ENCODE measurements at places on chromosomes 7 and 10.

GRCh38 chr10:44947371-44948152 is 12.0 kb upstream of the RASSF4 start:
- no peak for DNase-seq

DNA sequence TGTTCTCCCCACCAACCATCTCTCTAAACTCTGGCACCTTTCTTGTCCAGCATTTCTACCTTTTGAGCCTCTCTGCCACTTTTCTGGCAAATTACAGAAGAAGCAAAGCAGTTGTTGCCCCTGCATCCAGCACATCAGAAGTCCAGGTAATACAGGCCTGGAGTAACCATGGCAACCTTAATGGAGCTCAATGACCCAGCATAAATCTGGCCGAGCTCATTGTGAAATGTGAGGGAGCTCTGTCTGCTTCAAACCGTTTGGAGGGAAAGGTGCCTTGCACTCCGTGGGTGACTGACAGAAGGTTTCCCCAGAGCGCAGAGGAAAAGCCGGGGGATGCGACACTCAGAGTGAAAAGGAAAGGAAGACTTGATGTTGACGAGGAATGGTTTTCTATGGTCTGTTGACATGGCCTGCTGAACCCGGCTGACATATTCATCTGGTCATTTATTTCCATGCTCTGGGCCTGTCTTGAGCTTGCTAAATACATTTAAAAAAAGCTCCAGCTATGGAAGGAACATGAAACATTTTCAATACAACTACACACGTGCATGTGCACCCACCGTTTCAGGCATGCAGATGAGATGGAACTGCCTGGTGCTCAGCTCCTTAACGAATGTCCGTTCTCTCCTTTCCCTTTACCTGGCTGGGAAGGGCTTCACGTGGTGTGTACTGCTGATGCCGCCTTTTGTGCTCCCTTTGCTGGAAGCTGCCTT is 74.9 kb downstream of the ADRA2A start:
- DNase-seq, result no peak

DNA sequence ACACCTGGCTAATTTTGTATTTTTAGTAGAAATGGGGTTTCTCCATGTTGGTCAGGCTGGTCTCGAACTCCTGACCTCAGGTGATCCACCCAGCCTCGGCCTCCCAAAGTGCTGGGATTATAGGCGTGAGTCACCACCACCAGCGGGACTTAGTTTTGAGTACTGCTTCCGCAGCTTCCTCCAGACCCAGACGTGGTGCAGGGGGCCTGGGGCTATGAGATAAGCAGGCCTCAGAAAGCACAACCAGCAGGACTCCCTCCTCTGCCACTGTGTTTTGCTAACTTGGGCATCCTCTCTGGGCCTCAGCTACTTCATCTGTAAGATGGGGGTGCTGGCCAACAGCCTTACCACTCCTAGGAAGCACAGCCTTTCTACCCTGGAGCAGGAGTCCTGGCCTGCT is 37.8 kb downstream of the GOLGA7B start:
- no peak for DNase-seq

DNA sequence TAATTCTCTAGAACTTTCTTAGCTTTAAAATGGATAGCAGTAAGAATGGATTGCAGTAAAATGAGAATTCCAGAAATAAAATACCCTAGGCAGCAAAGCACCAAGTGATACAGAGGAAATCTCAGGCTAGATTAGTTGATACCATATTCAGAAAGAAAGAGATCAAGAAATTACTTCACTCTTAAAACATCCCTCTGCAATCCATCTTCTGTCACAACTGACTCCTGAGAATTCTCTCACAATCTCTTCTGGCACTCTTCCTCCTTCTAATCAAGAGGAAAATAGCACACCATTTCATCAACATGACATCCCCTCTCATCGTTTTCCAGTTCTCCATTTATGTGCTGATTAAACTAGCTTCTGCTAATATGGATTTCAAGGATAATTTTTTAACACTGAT is 42.2 kb upstream of the LAMB1 start:
- DNase-seq, result no peak

- DNase-seq, result no peak
These were observed 109.2 kb downstream of the ATE1 start for GRCh38 chr10:121818599-121818998.

DNA sequence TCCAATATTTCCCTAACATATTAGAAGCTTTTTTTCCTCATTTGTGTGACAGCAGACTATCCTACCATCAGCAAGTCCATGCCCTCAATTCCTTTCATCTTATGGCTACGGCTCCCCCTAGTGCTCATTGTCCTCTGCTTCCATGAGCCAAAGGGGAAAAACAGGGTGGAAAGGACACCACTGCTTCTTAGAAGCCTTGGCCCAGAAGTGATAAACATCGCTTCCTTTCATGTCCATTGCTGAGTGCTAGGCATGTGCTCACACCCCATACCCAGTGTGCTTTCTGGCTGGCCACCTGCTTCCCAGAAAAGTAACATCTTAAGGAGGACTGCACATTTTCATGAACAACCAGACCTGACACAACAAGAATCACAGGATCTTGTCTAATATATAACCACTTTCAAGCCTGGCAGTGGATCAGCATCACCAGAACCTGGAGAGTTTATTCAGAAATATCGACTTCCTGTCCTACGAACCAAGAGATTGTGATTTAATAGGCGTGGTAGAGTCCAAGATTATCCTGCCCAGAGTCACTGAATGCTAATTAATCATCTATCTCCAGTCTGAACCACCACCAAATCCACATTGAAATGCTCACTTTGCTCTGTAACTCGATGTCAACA is 650.5 kb upstream of the SORCS1 start:
- DNase-seq, result no peak

DNA sequence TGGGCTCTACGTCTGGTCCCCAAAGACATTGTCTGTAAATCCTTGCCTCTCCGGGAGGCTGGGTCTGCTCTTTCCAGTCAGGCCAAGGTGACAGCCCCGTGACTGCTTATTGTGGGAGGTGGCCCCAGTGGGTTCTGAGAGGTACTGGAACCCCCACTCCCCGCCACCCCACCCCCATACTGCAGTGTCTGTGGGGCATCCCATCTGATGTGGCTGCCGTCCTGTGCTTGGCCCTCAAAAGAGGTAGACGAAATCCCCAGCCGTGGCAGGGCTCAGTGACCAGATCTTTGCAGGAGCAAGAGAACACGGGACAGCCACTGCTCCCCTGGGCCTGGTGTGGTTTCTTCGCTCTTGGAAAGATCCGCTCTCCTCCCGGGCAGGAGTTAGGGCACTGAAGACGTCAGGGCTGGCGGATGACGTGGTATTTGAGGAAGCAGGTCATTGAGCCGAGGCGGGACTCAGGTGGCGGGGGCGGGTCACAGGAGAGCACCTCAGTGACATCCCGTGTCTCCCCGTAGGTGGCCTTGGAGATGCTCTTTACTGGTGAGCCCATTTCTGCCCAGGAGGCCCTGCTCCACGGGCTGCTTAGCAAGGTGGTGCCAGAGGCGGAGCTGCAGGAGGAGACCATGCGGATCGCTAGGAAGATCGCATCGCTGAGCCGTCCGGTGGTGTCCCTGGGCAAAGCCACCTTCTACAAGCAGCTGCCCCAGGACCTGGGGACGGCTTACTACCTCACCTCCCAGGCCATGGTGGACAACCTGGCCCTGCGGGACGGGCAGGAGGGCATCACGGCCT is 20.7 kb downstream of the ECHDC3 start:
- no peak for DNase-seq

DNA sequence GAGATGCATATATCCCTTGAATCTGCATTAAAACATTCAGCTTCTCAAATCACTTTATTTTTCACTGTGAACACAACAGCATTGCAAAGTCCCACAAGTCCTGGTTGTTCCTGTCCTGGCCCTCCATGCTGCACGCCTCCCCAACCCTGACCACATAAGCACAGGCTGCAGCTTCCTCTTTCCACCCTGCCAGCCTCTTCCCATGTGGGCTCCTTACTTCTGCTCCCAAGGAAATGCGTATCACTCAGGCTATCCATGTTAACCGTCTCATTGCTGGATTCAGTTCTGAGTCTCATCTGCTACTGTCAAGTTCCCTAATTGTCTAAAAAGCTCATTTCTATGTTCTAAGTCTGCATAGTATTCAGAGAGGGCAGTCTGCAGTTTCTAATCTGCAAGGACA is 89.7 kb upstream of the ZPBP start:
- no peak for DNase-seq

GRCh38 chr10:65500716-65501115 is 1425.1 kb upstream of the LRRTM3 start:
- DNase-seq, result no peak

- no peak for DNase-seq
These were observed 304.5 kb upstream of the FZD8 start for GRCh38 chr10:35946556-35946955.

- no peak for DNase-seq
These were observed 334.1 kb upstream of the TPK1 start for GRCh38 chr7:145169908-145170307.

DNA sequence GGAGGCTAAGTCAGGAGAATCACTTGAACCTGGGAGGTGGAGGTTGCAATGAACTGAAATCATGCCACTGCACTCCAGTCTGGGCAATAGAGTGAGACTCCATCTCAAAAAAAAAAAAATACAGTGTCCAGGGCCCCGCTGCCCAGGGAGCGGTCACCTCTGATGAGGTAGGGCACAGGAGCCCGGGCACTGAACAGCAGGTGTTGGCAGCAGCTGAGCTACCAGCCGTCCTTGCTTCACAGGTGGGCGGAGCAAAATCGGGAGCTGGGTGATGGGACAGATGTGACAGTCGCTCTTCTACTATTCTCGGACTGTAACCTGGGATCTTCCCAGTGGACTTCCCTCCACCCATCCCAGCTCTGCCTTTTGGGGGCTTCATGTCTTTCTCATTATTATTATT is 49.4 kb downstream of the GTF2IRD1 start:
- DNase-seq, result no peak

DNA sequence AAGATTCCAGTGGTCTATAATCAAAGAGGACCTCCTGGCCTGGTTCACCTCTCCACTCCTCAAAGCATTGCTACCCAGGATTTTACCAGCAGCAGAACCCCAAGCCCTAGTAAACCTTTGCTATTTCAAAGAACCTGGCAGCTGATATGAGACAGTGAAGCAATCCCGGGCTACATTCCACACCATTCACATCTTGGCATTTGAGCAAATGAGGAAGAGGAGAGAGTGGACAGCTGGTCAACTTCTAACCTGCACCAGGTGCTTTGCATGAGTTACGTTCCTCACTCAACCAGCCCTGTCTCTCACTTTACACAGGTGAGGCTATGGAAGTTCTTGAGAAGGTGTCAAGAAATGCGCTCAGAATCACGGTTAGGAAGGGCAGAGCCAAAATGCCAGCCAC is 1.1 kb downstream of the CCDC3 start:
- DNase-seq, result no peak

GRCh38 chr10:89669985-89670384 is 24.9 kb upstream of the PANK1 start:
- DNase-seq, result no peak

- DNase-seq, result no peak
These were observed 150.2 kb downstream of the NSUN6 start for GRCh38 chr10:18501198-18501597.

- no peak for DNase-seq
These were observed 8.8 kb upstream of the CALD1 start for GRCh38 chr7:134770676-134771075.

GRCh38 chr7:118219157-118219512 is 5.4 kb upstream of the ANKRD7 start:
- DNase-seq, result no peak

DNA sequence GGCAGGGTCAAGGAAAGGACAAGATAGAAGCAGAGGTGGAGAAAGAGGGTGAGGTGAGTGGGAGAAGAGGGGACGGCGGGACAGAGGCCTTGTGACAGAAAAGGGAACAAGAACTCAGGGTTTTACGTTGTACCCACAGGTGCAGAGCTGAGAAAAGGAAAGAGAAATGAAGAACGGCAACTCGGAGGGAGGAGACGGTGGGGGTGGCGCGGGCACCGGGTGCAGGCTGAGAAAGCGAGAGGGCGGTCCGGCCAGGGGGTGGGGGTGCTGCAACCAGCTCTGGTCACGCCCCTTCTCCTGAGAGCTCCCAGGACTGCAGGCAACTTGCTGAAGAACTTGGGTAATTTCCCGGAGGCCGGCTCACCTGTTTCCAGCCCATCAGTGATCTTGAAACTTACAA is 65.3 kb downstream of the CARD11 start:
- no peak for DNase-seq

- no peak for DNase-seq
These were observed 24.7 kb upstream of the DPYSL4 start for GRCh38 chr10:132162021-132162531.

GRCh38 chr10:107546284-107546683 is 381.8 kb upstream of the SORCS1 start:
- no peak for DNase-seq

- no peak for DNase-seq
These were observed 145.1 kb downstream of the PLXNA4 start for GRCh38 chr7:132430861-132431822.

- no peak for DNase-seq
These were observed 54.6 kb upstream of the PLXNA4 start for GRCh38 chr7:132630834-132631233.

DNA sequence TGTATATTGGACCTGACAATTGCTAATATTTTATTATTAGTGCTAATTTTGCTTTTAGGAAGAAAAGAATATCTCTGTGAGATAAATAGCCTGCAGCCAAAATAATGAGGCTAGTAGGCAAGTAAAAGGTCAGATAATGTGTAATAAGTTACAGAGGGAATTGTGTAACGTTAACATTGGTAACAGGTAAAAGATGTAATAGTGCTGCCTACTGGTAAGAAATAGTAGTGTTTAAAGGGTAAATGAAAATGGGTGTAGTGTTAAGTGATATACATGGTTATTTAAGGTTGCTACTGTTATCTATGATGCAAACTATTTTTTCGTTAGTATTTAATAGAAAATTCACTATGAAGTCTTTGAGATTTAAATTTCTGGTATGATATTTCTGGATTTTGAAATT is 9.2 kb upstream of the FOXP2 start:
- DNase-seq, result no peak

GRCh38 chr7:29574659-29575058 is 11.0 kb downstream of the PRR15 start:
- DNase-seq, result no peak

DNA sequence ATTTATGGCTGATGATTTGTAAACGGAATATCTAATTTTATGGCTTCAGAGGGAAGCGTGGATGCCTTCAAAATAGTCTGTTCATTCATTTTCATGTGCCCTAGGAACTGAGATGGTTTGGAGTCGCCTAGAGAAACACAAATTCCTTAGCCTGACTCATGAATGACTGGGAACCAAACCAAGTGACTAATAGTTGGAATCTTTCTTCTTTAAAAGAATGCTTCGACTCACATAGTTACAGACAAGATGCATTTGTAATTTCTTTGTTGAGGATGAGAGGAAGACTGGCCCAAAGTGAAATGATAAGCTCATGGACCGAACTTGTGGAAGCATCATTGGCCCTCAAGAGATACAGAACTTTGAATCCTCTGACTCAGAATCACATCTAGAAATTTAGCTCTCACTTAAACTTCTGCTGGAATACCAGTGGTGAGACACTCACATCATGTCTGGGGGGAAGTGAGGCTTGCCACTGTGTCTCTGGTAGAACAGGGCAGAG is 1107.2 kb downstream of the NRG3 start:
- DNase-seq, result no peak
